Kasumi-1 (cell line): ENCODE measurements at places on chromosomes 6 and 20.

GRCh38 chr20:2279253-2279779 is 16.5 kb upstream of the TGM3 start:
- no peak for DNase-seq

DNA sequence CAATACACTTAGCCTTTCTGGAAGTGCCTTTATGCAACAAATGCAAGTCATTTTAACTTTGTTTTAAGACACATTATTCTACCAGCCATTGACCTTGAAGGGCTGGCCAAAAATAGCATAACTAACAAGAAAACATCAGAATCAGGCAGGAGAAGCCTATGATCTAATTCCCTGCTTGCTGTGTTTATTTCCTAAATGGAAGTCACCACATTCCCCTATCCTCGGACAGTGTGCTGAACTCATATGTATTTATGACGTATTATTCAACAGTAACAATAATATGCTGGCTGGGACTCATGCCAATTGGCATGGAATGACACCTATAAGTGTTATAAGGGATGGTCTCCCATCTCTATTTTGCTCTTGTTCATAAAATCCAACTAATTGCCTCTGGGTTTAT is 140.7 kb downstream of the MAP3K7 start:
- no peak for DNase-seq

GRCh38 chr6:18845896-18846295 is 458.7 kb downstream of the RNF144B start:
- no peak for DNase-seq

GRCh38 chr6:11769811-11770545 is 8.6 kb downstream of the ADTRP start:
- DNase-seq = no peak

- DNase-seq = no peak
Measured at GRCh38 chr6:11198663-11199603, 33.5 kb downstream of the NEDD9 start.

GRCh38 chr20:62961310-62961783 is 8.8 kb downstream of the SLC17A9 start:
- no peak for DNase-seq

GRCh38 chr6:18451756-18452155 is 64.6 kb downstream of the RNF144B start:
- DNase-seq = no peak

DNA sequence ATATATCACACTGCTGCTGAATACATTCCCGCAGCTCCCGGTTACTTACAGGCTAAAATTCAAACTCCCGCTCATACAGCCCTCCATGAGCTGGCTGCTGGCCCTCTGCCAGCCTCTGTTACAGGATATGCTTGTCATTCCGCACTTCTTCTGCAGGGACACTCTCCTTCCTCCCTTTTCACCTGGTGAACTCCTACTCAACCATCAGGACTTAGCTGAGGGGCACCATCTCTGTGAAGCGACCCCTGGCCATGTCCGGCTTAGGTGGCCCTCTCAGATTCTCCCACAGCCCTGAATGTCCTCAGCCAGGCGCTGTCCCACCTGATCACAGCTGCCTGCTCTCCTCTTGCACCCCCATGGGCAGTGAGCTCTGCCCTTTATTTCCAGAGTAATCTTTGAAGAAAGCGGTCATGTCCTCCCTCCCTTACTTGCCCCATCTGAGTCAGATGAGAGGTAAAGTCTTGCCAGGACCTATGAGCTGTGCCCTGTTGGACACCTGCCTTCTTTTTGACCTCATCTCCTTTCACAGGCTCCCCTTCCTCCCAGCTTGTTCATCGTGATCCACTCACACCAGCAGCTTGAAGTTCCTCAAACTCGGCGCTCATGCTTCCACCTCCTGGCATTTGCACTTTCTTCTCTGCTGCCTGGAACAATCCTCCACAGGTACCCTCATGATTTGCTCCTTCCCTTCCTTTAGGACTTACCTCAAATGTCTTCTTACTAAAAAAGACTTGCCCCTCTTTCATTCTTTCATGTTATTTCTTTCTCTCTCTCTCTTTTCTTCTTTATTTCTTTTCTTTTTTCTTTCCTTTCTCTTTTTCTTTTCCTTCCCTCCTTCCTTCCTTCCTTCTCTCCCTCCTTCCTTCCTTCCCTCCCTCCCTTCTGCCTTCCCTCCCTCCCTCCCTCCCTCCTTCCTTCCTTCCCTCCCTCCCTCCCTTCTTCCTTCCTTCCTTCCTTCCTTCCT is 5.6 kb downstream of the CYP24A1 start:
- DNase-seq = no peak
